ENCODE measurements at places on chromosomes 6 and 20. TPM values are rescaled to one million over a fixed set of nuclear protein-coding genes. Genes with fewer than 3 reads are reported as not detected.

DNA sequence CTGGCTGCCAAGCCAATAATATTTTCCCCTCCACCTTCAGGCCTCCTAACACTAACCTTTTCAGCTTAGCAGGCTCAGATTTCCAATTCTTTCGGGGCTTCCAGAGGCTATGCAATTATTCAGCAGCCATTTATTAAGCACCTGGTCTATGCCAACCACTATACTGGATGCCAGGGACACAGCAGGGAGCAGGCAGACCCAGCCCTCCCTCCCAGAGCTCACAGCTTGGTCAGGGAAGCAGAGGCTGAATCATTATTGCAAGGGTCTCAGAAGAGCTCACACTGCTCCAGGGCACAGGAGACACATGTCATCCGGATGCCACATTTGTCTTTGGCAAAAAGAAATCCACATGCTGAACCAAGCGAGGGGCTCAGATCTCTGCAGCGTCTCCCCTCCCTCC, 1.3 kb downstream of the BPIFB1 start:
- no peak for DNase-seq

DNA sequence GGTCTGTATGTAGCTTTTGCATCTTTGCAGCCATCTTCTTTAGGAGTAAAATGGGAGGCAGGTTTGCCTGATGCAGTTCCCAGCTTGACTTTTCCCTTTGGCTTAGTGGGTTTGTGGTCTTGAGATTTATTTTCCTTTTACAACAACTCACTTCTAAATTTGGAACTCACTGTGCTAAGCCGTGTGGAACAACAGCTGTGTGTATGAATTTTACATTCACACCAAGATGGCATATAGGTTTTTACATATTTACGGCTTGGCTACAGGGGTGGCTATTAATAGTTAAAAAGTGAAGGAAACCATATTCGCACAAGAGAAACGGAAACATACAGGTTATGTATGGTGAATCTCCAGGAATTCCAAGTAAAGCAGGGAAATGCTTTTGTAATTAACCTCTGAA, 2.5 kb downstream of the TTLL2 start:
- DNase-seq = no peak

- DNase-seq = no peak
Measured at GRCh38 chr20:44494681-44495080, 19.0 kb downstream of the TTPAL start.

- no peak for DNase-seq
Measured at GRCh38 chr6:142942805-142943227, 2.2 kb downstream of the HIVEP2 start.

GRCh38 chr20:3704087-3704486, 8.3 kb downstream of the SIGLEC1 start:
- DNase-seq = no peak

- DNase-seq = no peak
Measured at GRCh38 chr6:116461331-116461931, at the start of gene CALHM6. Gene CALHM6, plus strand, starts transcription at chr6:116461375. Its CDS starts 555 bp downstream, at chr6:116461930.

GRCh38 chr20:41427833-41428232, 61.2 kb upstream of the EMILIN3 start:
- no peak for DNase-seq

GRCh38 chr6:34200340-34200971, 36.2 kb upstream of the HMGA1 start:
- DNase-seq = no peak

DNA sequence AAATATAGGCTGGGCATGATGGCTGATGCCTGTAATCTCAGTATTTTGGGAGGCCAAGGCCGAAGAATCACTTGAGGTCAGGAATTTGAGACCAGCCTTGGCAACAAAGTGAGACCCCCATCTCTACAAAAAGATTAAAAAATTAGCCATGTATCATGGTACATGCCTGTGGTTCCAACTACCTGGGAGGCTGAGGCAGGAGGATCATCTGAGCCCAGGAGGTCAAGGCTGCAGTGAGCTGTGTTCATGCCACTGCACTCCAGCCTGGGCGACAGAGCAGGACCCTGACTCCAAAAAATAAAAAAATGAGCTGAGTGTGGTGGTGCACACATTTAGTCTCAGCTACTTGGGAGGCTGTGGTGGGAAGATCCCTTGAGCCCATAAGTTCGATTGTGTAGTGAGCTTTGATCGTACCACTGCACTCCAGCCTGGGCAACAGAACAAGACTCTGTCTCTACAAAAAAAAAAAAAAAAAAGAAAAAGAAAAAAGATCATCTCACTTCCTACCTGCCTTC, 10.1 kb upstream of the GUCA1B start:
- no peak for DNase-seq

- peak; percentile 55 for DNase-seq
Measured at GRCh38 chr20:64082126-64082731, 2.0 kb downstream of the LKAAEAR1 start.

DNA sequence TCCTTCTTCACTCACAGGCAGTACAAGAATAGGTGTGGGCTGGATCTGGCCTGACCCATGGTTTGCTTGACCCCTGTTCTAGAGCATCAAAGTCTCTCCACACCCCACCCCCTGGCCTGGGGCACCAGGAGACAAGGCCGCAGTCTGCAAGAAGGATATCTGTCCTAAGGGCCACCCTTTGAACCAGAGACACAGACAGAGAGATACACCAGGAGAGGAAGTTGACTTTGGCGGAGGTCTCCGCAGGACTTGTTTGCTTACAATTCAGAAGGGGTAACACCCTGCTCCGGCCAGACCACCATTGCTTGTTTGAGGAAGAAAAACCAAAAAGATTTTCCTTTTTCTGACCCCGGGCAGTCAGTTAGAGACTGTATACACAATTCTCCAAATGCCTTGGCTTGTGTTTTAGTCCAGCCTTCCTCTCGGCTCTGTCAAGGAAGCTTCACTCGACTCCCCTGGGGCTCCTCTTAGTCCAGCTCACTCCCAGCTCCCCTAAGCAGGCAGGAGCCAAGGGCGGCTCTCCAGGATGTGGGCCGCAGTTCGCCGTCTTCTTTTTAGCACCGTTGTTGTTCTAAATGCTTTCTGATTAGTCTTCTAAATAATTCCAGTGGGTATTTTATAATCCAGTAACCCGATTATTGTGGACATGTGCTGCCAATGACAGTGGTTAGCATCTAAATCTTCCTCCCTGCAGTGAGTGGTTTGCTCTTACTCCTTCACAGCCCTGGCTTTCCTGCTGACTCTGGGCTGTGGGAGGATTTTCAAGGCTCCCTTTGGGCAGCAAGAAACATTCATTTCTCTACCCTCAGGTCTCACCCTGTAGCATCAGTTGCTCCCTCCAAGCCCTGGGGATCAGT, 58.6 kb upstream of the MRPS10 start:
- no peak for DNase-seq

Gene CDH22
- not detected for polyA plus RNA-seq

Gene IMPG1
- not detected for polyA plus RNA-seq

Gene LRRN4
- polyA plus RNA-seq = 135 TPM

Gene DOK5
- 1.6 TPM for polyA plus RNA-seq
